ENCODE measurements at places on chromosomes 12 and 14.

GRCh38 chr12:110741341-110742095, 1.2 kb downstream of the PPP1CC start:
- DNase-seq, result peak; percentile 20

GRCh38 chr14:99759546-99759925, 33.7 kb upstream of the EML1 start:
- peak; percentile 69 for DNase-seq

DNA sequence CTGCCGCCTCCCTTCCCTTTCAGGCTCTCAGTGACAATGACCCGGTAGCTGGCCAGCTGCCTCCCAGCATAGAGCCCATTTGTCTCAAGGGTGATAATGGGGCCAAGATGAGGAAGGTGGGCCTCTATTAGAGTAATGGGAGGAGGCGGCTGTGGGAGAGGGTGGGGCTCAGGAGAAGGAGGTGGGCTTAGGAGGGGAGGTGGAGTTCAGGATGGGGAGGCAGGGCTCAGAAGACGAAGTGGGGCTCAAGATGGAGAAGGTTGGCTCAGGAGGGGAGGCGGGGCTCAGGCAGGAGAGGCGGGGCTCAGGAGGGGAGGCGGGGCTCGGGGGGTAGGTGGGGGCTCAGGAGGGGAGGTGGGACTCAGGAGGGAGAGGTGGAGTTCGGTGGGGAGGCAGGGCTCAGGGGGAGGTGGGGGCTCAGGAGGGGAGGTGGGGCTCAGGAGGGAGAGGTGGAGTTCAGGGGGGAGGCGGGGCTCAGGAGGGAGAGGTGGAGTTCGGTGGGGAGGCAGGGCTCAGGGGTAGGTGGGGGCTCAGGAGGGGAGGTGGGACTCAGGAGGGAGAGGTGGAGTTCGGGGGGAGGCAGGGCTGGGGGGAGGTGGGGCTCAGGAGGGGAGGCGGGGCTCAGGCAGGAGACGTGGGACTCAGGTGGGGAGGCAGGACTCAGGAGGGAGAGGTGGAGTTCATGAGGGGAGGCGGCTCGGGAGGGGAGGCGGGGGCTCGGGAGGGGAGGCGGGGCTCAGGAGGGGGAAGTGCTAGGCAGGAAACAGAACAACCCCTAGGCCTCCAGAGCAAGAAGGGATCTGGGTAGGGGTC, 36.8 kb downstream of the IQSEC3 start:
- DNase-seq, result no peak

DNA sequence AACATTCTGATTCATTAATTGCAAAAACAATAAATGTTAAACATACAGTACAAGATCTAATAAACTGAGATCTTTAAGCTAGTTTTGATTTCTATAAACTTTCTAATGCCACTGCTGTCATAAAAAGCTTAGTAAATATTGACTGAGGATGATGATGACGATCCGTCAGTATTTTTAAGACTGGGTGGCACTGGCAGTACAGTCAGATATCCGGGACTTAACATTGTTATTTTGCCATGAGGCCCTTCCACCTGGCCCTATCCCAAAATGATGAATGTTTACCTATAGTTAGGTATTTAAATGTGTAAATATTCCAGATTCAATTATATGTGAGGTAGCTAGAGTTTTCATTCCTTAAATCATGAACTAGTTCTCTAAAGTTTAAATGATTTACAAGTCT, 158.5 kb downstream of the FOXA1 start:
- DNase-seq, result no peak

- DNase-seq, result peak; percentile 21
Observed at GRCh38 chr14:40525314-40525713, 1081.4 kb upstream of the LRFN5 start.

DNA sequence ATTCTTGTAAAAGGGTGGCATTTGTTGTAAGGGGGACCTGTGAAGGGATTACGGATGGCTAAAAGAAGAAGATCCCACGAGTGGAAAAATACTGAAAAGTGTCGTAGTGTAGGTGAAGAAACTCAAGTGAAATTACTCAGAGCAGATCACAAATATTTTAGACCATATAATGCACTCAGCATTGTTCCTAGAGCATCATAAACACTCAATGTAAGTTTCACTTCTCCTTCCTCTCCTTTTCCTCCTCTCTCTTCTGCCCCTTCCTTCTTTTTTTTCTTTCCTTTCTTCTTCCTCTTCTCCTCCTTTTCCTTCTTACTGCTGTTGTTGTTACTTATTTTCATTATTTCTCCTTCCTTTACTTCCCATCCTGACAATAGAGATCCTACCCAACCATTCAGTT, 445.6 kb downstream of the ADAMTS20 start:
- no peak for DNase-seq

- DNase-seq, result no peak
Observed at GRCh38 chr12:124030510-124030909, 57.5 kb downstream of the ZNF664 start.

- DNase-seq, result no peak
Observed at GRCh38 chr14:35281341-35281740, 10.8 kb upstream of the PSMA6 start.

DNA sequence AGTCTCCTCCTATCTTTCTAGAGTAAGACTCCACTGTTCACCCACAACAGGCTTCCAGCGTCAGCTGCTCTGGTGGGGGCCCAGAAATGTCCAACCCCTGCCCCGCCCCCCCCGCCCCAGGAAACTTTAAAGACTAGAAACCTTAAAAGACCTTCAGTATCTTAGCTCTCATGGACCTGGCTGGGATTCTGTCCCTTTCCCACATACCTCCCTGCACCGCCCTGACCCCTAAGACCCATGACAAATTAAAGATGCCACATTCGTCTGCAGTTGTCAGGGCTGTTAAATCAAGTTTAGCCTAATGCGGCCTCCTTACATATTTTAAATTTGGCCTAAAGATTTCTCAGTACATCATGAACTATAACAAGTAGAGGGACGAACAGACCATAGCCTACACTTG, 10.0 kb upstream of the SERPINA10 start:
- no peak for DNase-seq

DNA sequence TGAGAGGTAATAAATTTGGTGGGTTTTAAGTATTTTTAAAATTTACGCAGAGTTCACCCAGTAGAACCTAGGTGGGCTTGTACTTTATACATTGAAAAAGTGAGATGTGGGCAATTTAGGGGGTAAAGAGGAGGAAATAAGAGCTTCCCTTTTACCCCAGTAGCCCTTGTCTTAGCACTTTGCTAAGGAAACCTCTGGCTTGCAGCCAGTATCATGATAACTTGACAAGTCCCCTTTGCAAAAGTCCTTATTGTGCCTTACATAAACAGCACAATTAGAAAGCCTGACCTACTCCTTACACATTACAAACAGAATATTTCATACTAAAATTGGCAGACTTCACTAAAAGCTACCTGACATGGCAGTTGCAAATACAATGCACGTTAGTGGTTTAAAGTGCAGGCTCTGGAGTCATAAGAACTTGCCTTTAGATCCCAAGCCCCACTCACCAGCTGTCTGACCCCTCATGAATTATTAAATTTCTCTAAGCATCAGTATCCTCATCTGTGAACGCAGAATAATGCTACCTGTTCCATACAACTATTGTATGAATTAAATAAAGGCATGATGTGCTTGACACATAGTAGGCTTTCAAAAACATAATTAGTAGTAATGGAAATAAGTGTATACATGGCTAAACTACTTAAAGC, 53.2 kb upstream of the NELL2 start:
- DNase-seq, result no peak

DNA sequence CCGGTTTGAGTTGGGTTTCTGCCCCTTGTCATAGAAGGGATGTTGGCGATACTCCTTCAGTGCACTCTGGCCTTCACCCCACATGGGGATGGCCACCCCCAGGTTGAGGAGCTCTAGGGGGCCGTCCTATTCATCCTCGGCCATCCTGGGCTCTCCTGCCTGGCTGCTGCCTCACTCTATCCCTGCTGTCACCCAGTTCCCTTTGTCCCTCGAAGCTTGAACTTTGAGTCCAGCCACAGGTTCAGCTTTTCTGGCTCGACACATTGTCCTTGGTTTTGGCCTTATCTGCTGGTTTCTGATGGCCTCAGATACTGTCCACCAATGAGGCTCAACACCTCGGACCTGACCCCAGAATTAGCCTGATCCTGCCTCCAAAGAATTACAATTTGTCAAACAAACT, 58.6 kb downstream of the C14orf132 start:
- DNase-seq, result no peak

- no peak for DNase-seq
Observed at GRCh38 chr12:6192604-6193380, 7.4 kb upstream of the CD9 start.

GRCh38 chr14:72932893-72933292, 6.6 kb downstream of the DCAF4 start:
- no peak for DNase-seq

DNA sequence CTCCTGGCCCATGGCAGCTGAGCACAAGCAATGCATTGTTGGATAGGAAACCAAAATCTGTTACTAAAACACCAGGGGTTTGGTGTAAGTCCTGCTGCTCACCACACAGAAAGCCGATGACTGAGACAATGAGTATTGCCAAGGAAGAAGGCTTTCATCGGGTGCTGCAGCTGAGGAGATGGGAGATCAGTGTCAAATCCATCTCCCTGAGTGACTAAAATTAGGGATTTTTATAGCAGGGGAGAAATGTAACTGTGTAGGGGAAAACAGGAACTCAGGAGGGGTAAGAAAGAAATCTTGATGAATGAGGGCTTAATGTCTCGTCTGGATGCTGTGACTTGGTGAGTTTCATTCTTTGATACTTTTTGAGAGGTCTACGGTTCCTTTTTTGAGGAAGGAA, 97.9 kb downstream of the KCNMB4 start:
- DNase-seq, result no peak

- DNase-seq, result no peak
Observed at GRCh38 chr14:23539248-23540140, 12.1 kb downstream of the ZFHX2 start.

Measured in renal cortical epithelial cell (primary cell).